ENCODE measurements at places on chromosomes 6 and 20.

DNA sequence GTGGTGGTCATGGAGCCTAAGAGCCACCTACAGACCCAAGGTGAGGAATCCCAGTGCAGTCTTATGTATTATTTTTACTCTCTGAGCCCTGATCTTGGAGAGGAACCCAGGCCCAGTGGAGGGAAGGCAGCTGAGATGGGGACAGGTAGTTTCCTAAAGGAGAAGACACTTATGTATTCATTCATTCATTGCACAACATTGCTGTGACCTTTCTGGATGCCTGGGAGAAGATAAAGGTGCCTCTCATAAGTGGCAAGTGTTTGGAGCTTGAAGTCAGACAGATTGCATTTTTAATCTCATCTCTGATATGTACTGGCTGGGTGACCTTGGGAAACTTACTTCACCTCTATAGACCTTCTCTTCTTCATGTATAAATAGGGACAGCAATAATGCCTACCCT, 111.1 kb downstream of the CEBPB start:
- DNase-seq = no peak

- DNase-seq = no peak
These were observed 99.3 kb upstream of the MRPS10 start for GRCh38 chr6:42316981-42317380.

- no peak for DNase-seq
These were observed 4.9 kb upstream of the APCDD1L start for GRCh38 chr20:58519940-58520712.

DNA sequence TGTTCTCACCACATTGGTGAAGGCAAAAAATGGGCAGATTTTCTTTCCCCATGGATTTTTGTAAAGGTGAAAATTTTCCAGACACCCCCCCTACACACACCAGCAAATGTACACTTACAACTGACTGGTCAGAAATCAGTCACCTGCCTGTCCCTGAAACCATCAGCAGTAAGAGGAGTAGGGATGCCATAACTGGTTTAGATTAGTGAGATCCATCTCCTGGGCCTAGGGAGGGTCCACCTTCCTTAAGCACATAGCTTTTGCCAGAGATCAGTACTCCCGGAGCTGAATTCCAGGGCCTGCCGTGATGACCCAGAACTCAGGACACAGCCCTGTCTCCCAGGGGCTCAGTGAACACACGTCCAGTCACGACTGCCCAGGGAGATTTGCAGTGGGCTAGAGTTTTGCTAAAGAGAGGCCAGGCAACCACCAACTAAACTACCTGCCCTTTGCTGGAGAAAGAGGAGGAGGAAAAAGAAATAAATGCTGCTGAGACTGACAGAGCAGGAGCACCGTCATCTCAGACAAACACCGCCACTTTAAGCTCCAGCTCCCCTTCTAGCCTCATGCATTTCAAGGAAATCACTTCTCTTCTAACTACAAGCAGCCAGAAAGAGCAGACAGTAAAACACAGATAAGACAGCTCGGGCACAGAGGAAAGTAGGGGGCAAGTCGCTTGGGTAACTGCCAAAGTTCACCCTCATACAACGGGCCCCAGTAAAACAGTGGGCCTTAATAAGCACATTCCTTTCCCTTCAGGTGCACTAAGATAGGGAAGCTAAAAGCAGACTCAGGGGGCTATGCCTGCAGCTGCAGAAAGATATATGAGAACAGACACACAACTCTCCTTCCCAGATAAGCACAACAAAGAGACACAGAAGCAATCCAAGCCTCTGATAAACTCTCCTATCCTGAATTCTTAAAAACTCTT, 82.6 kb upstream of the SPTLC3 start:
- DNase-seq = no peak

GRCh38 chr20:63024573-63025392, 18.0 kb upstream of the BHLHE23 start:
- DNase-seq = no peak

DNA sequence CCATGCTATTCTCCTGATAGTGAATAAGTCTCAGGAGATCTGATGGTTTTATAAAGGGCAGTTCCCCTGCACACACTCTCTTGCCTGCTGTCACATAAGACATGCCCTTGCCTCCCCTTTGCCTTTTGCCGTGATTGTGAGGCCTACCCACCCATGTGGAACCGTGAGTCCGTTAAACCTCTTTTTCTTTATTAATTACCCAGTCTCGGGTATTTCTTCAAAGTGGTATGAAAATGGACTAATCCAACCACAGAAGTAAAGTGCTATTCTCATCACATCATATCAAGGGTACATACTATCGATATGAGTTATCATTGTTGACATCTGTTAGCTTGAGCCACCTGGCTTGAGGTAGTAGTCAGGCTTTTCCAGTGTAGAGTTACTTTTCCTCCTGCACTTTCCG, 2.3 kb downstream of the MANBAL start:
- DNase-seq = no peak

GRCh38 chr6:97187951-97188350, 95.1 kb downstream of the MMS22L start:
- no peak for DNase-seq

DNA sequence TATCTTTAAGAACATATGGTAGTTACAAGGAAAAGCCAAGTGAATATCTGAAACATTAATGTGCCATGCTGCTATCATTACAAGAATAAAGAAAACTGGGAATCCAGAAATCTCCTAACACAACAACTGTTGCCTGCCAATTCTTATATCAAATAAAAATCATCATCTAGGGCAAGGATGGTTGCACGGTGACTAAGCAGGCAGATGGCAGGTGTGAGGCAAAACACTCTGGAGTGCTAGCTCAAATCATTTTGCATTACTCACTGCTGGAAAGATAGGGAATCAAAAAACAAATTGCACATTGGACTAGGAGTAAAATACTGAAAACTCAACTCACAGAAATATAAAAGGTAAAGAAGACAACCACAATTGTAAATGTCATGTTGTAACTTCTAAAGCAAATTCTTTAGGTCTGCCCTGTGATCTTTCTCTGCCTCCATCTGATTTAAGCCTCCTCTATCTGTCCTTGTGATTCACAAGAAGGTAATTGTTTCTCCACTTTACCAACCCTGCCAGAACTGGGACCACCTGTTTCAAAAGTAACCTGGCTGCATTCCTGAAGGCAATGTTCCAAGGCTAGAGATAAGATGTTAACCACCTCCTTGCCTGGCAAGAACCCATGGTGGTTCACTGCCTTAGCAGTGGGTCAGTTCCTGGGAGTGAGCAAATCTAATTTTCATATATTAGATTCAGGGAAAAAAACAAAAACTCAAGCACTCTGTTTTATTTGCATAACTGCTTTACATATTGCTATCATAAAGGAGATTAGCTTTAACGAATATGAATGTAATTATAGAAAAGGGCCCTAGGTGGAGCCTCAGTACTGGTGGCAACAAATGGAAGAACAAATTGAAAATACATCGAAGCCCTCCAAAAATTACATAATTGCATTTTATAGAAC, 33.1 kb upstream of the LCA5 start:
- no peak for DNase-seq

GRCh38 chr6:156485150-156485549, 292.0 kb upstream of the ARID1B start:
- no peak for DNase-seq

GRCh38 chr6:142856624-142857232, 88.2 kb downstream of the HIVEP2 start:
- no peak for DNase-seq

- DNase-seq = no peak
These were observed 512.8 kb upstream of the ID4 start for GRCh38 chr6:19324376-19324775.

DNA sequence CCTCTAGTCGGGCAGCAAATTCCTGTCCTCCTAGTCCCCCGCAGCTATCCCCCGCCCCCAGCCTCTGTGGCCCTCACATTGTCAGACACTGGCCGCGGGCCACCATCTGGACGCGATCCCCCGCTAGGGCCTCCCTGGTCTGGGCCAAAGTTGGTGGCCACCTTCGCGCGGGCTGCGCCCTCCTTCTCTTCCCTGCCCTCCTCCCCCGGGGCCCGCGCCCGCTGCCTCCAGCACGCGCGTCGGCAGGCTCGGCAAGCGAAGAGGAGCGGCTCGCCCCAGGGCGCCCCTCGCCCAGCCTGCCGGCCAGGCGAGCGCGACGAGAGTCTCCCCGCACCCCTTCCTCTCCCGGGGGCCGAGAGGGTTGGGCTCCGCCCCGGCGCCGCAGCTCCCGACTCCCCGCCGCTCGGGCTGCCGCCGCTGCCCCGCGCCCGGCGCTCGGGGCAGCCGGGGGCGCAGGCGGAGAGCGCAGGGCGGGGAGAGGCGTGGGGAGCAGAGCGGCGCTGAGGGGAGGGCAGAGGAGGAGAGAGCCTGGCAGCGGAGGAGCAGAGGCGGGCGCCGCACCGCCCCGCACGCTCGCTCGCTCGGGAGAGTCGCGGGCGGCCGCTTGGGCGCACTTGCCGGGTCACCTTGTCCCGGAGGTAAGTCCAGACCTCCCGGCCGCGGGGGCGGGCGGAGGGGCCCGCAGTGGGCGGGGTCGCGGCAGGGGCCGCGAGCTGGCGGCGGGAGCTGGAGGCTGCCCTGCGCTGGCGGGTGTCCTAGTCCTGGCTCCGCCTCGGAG, at the start of gene SYNDIG1:
TSS of gene SYNDIG1 (plus strand) at position 514 of the 778 bp plus-strand sequence. CDS start 73,469 bp downstream, outside the sequence.
- DNase-seq = no peak

- DNase-seq = no peak
These were observed 83.5 kb upstream of the CCN6 start for GRCh38 chr6:111970426-111970825.

DNA sequence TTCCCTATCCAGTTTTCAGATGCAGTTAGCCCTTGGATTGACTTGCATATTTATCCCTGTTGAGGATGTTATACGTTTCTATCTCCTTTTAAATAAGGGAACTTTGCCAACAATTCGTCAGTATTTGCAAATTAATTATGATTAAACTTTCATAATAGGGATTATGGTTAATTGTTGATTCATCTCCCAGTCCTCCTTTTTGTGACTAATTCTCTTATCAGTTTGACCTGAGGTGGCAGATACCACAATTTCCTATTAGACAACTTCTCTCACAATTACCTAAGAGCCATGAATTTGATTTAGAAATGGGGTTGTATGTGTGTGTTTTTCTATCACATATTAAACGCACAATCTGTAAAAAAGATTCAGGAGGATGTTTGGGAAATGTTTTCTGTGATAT, 172.9 kb downstream of the LAMA2 start:
- no peak for DNase-seq
